SK-N-SH (cell line): ENCODE measurements at places on chromosomes 1 and 21.

DNA sequence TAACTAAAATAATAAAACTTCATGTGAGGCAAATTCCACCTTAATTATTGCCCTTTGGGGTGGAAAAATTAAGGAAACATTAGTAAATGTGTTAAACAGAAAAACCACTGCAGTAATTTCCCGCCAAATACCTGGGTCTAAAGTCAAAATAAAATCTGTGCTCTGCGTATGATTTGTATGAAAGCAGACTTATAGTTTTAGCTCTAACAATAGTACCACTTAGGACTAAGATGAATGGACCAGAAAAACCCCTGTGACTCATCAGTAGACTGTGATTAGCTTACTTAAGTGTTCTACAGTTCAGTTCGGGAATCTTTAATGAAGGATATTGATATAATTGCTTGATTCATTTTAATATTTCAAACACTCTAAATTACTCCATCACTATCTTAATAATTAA, 23.3 kb upstream of the C1orf105 start:
- DNase-seq = no peak

DNA sequence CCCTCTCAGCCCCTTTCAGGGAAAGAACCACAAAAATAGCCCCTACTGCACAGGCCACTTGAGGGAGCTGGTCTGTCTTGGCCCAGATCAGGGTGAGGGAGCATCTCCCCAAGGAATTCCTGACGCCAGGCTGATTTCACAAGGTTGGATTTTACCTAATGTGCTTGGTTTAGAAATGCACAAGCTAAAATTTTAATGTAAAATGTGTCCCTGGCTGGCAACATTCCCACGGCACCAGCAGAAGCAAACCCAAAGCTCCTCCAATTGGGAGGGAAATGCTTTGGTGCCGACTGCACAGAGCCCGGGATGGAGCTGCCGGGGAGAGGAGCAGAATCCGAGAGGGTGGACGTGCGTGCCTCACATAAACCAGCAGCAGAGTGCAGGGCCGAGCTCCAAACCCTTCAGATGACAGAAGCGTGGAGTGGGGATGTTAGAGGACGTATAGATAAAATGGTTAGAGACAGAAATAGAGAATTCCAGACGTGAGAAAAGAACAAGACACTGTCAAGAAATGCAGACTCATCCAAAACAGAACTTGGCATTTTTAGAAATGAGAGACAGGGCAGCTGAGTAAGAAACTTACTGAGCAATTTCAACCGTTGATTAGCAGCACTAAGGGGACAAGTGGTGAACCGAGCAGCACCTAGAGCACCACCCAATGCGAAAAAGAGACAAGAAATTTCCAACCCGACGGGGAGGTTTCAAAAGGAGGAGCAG, 41.6 kb upstream of the TMEM52 start:
- DNase-seq = no peak

DNA sequence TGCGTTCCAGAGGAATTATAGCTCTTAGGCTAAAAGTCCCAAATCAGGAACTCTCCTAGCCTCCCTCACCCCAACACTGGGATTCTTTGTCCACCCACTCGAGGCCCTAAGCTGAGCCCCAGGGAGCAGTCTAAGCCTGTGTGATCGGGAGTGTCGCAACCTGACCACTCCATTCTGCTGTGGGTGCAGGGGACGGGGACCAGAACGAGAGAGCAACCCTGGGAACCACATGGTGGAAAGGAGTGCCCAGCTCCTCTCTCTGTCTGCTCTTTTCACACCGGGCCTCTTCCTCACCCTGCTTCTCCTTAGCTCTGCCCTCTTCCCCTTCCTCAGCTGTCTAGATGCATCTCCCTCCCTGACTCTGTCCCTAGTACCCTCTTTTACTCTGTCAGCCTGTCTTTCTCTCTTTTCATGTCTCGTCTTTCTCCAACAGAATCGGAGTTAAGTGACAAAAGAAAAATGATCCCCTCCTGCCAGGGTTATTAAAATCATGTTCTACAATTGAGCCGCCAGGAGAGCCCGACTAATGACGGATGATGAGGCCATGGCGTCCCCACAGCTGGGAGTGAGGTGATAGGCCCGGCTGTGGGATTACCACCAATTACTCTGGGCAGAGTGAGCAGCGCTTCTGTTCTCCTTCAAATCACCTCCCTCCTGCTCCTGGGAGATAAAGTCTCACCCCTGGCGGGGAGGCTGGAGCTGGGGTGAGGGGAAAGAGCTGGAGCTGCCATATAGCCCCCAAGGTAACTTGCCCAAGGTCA, 34.5 kb upstream of the CSF3R start:
- DNase-seq = no peak

- DNase-seq = no peak
These were observed 4.3 kb downstream of the THEM4 start for GRCh38 chr1:151905070-151905442.

DNA sequence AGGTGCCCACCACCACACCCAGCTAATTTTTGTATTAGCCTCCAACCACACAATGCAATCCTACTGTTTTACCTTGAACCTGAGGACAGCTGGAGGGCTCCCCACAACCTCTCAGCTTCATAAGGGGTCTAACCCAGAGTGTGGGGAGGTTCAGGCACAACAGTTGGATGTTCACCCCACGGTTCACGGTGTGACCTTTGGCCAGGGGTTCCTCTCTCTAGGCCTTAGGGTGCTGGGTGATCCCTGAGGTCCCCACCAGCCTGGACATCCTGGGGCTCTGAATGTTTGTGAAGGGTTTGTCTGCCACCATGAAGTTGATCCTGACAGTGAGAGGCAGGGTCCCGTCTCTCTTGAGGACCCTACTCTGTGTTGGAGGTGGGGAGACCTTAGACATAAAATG, 3.9 kb downstream of the ACOT11 start:
- DNase-seq = no peak

DNA sequence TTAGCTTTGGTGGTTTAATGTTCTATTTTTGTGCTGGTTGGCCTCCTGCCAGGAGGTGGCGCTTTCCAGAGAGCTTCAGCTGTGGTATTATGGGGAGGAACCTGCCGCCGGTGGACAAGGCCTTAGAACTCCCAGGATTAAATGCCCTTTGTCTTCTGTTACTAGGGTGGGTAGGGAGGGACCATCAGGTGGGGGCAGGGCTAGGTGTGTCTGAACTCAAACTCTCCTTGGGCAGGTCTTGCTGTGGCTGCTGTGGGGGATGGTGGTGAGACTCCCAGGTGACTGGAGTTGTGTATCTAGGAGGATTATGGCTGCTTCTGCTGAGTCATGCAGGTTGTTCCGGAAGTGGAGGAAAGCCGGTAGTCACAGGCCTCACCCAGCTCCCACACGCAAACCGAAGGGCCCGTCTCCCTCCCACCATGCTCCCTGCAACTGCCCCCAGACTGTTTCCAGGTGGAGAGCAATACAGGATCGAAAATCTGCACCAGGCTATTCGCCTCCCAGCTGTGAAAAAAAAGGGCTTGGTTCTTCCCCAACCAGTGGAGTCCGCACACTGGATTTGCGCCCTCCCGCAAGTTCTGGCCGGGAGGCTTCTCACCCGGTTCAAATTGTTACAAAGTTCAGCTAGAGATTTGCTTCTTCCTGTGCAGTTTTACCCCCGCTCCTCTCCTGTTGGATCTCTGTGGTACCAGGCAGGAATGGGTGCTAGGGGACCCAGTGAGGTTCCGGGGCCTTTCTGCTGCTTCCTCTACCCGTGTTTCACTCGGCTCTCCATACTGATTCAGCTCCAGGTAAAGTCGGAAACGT, 220.5 kb downstream of the CENPF start:
- DNase-seq = no peak

DNA sequence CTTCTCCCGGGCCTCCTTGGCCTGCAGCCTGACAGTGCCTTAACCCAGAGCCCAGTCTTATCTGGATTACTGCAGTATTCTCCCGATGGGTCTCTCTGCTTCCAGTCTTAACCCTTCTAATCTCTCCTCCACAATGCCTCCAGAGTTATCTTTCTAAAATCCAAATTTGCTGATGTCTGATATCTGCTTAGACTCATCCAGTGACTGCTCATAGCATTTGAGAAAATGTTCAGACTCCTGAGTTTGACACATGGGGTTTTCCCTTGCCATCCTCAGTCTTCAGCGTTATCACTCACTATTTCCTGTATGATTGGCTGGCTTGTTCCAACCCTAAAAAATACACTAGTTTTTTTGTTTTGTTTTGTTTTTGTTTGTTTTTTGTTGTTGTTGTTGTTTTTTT, 102.0 kb downstream of the FMN2 start:
- DNase-seq = no peak

GRCh38 chr1:99233446-99233845, 30.8 kb upstream of the PLPPR4 start:
- no peak for DNase-seq

- no peak for DNase-seq
These were observed 35.6 kb upstream of the SEC16B start for GRCh38 chr1:178005450-178005849.

- DNase-seq = no peak
These were observed 270.7 kb downstream of the NCAM2 start for GRCh38 chr21:21268885-21269284.

DNA sequence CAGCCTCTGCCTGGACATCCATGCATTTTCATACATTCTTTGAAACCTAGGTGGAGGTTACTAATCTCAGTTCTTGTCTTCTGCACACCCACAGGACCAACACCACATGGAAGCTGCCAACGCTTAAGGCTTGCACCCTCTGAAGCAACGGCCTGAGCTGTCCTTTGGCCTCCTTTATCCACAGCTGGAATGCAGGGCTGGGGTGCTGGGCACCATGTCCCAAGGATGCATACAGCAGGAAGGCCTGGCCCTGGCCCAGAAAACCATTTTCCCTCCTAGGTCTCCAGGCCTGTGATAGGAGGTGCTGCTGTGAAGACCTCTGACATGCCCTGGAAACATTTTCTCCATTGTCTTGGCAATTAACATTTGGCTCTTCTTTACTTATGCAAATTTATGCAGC, 1168.6 kb downstream of the KCNT2 start:
- no peak for DNase-seq

- peak; percentile 76 for DNase-seq
These were observed 40.6 kb downstream of the AKNAD1 start for GRCh38 chr1:108816049-108816893.
